ENCODE measurements at places on chromosomes 3 and 15.

- no peaks in the 10 kb centered on the region for H3K4me1 ChIP-seq
- H3K36me3 ChIP-seq: no peaks in the 10 kb centered on the region
- H3K27ac ChIP-seq: no peak overlapping the region
- no peak overlapping the region for H3K4me3 ChIP-seq
- DNase-seq: no peak
Measured at GRCh38 chr3:154538566-154539360, 108.8 kb upstream of the GPR149 start.

- no peak overlapping the region for H3K27ac ChIP-seq
- no peak for DNase-seq
- peaks cover 10% of the 10 kb centered on the region for H3K27me3 ChIP-seq
- no peaks in the 10 kb centered on the region for H3K36me3 ChIP-seq
- no peaks in the 10 kb centered on the region for H3K4me1 ChIP-seq
Measured at GRCh38 chr3:152885076-152885475, 50.1 kb downstream of the P2RY1 start.

GRCh38 chr3:197017003-197017402 is 12.6 kb downstream of the MELTF start:
- no peaks in the 10 kb centered on the region for H3K4me1 ChIP-seq
- H3K36me3 ChIP-seq: no peaks in the 10 kb centered on the region
- H3K27me3 ChIP-seq: no peaks in the 10 kb centered on the region
- no peak overlapping the region for H3K27ac ChIP-seq
- DNase-seq: no peak

DNA sequence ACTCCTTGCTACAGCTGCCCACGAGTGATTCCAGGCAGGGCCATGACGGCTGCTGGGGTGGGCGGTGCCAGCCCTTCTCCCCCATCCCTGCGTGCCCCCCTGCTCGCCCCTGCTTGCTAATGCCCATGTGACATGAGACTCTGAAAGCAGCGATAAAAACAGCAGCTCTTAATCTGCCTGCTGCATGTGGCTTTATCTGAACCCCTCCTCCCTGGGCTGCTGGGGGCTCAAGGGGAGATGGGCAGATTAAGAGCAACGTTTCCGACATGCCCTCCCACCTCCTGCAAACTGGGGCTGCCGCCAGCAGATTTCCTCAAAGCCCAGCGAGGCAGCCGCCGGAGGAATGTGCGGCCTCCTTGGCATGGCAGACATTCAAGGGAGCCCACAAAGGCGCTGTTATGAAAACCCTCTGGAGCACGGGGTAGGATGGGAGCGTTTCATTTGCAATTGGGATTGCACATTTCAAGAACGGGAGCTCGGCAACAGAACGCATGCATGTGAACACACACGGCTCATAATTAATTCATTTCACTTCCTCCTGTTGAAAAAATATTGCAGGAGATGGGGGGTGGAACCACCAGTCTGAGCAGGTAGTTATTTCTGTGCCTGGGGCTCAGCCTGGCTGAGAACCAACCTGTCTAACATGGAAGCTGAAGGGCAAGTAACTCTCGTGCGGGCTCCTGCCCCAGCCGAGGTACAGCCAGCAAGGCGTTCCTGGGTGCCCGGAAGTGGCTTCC is 504.2 kb upstream of the PROK2 start:
- H3K27me3 ChIP-seq: no peaks in the 10 kb centered on the region
- H3K36me3 ChIP-seq: no peaks in the 10 kb centered on the region
- H3K27ac ChIP-seq: no peak overlapping the region
- peaks cover 12% of the 10 kb centered on the region for H3K4me1 ChIP-seq

DNA sequence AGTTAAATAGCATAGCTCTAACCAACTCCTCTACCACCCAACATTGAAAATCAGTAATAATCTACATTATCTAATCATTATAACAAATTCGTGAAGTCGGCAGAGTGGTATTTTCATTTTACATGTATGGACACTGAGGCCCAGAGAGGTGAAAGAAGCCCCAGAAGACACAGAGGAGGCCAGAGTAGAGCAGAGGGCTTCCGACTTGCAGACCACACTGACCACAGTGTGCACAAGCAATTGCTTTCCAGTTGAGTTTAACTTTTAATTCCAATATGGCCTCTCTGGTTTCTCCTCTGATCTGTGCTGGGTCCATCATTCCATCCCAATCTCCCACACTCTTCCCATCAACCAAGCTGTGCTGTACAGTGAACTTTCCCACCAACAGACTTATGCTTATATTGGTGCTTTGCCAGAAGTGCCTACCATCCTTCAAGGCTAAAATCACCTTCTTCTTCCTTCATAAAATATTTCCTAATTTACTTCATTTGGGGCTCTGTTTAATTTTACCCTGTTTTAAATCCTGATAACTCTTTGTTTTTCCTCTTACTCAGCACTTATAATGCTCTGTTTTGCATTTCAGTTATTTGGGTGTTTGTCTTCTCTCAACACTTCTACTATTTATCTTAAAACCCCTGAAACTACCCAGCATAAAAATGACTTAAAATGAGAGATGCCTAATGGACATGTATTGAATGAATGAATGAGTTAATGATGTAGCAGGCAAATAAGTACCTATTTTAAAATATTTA is 81.8 kb upstream of the TNFSF10 start:
- no peak overlapping the region for H3K4me3 ChIP-seq
- H3K4me1 ChIP-seq: peaks cover 9% of the 10 kb centered on the region
- no peak for DNase-seq
- H3K27ac ChIP-seq: no peak overlapping the region
- no peaks in the 10 kb centered on the region for H3K36me3 ChIP-seq

GRCh38 chr15:85172846-85173490 is 191.3 kb downstream of the PDE8A start:
- H3K4me1 ChIP-seq: peaks cover 2% of the 10 kb centered on the region
- no peak overlapping the region for H3K4me3 ChIP-seq
- no peak overlapping the region for H3K27ac ChIP-seq
- H3K36me3 ChIP-seq: peaks cover 1% of the 10 kb centered on the region

GRCh38 chr3:17151598-17152373 is 267.0 kb downstream of the PLCL2 start:
- no peaks in the 10 kb centered on the region for H3K27me3 ChIP-seq
- H3K27ac ChIP-seq: peak overlapping the region; percentile 87
- H3K4me1 ChIP-seq: peaks cover 28% of the 10 kb centered on the region
- H3K4me3 ChIP-seq: peak overlapping the region; percentile 67
- peaks cover 34% of the 10 kb centered on the region for H3K36me3 ChIP-seq

- no peak overlapping the region for H3K4me3 ChIP-seq
- no peak for DNase-seq
- H3K36me3 ChIP-seq: no peaks in the 10 kb centered on the region
Measured at GRCh38 chr15:66767240-66767659, 65.2 kb downstream of the SMAD6 start.

GRCh38 chr3:48857641-48858040 is 10.0 kb upstream of the PRKAR2A start:
- no peak for DNase-seq
- H3K36me3 ChIP-seq: peaks cover 3% of the 10 kb centered on the region
- H3K4me1 ChIP-seq: peaks cover 1% of the 10 kb centered on the region
